Amniotic stem cell (primary cell): ENCODE measurements at places on chromosomes 5 and 9.

GRCh38 chr5:178074266-178074952 lies 38.9 kb upstream of the N4BP3 start:
- DNase-seq, result no peak

GRCh38 chr5:56170557-56170956 lies 62.6 kb downstream of the ANKRD55 start:
- no peak for DNase-seq

DNA sequence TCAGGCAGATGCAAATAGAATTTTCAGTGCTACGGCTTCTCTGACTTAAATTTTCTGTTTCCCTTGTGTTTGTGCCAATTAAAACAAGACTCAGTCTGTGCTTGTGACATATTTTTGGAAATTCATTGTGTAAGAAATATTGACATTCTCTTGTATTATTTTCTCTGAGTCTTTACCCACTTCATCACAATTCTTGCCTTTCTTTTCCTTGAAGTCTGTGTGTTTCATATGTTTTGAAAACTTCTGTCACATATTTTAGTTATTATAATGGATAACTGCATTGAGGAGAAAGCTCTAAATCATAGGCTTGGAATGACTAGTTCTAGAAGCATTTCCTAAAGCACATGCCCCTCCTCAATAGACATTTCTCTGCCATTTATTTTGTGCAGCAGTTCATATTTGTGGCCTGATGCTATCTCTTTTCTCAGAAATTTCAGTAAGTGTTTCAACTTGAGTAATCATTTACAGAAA lies 206.6 kb downstream of the PALM2AKAP2 start:
- DNase-seq, result peak; percentile 80

- no peak for DNase-seq
These were observed 592.5 kb upstream of the CLINT1 start for GRCh38 chr5:158451203-158451992.

GRCh38 chr9:13410566-13411031 lies 131.1 kb upstream of the MPDZ start:
- DNase-seq, result no peak

- DNase-seq, result no peak
These were observed 128.8 kb upstream of the RAD23B start for GRCh38 chr9:107154291-107154690.

GRCh38 chr9:79801459-79801858 lies 229.7 kb downstream of the TLE4 start:
- DNase-seq, result no peak

DNA sequence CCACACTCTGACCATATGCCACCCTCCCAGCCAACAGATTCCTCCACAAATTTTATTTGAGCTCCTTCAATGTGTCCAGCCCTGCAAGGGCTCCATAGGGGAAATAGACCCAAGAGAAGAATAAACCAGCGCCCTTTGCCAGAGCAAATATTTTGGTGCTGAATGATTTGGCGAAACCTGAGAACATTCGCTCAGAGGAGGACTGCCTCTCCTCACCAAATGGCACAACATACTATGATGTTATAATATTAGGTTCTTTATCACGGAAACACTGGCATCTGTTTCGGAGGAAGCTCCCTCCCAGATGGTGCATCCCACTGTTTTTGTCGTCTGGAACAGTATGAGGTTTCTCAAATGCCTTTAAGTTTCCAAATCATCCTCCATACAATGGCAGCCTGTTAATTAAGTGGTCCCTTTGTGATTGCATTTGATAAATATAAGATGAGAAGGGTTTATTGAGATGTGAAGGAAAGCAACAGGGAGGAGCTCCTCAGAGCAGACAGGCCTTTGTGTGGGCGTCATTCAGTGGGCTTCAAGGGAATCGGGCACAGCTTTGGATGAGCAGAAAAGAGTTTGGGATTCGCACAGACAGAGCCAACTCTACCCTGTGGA lies 139.1 kb upstream of the ADRA1B start:
- DNase-seq, result no peak

GRCh38 chr5:79793304-79793703 lies 103.7 kb downstream of the CMYA5 start:
- no peak for DNase-seq

GRCh38 chr9:107862323-107862722 lies 372.8 kb upstream of the KLF4 start:
- DNase-seq, result no peak

DNA sequence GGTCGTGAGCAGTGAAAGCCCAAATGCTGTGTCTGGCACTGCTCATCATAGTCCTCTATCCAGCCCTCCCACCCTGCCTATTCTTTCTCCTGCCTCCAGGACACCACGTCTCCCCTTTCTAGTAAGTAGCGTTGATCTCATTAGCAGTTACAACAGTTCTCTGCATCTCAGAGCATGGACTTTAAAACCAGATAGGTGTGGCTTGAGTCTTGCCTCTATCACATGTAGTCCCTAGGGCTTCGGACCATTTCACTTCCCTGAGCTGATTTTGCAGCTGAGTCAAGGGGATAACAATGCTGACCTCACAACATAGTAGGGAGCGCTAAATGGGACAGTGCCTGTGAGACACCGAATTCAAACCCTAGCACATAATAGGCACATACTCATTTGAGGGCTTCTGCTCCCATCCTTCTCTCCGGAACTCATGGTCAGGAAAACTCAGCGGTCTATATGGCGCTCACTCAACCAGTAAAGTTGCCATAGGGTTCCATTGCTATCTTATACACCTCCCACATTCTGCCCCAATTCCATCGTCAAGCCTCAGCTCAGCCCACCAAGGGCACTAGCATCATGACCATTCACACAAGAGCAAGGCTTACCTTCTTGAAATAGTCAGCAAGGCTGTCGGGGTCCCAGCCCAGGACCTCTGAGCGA lies 515 bp downstream of the LCP2 start:
- no peak for DNase-seq

- DNase-seq, result no peak
These were observed 121.2 kb upstream of the MAP1B start for GRCh38 chr5:71986101-71986500.

DNA sequence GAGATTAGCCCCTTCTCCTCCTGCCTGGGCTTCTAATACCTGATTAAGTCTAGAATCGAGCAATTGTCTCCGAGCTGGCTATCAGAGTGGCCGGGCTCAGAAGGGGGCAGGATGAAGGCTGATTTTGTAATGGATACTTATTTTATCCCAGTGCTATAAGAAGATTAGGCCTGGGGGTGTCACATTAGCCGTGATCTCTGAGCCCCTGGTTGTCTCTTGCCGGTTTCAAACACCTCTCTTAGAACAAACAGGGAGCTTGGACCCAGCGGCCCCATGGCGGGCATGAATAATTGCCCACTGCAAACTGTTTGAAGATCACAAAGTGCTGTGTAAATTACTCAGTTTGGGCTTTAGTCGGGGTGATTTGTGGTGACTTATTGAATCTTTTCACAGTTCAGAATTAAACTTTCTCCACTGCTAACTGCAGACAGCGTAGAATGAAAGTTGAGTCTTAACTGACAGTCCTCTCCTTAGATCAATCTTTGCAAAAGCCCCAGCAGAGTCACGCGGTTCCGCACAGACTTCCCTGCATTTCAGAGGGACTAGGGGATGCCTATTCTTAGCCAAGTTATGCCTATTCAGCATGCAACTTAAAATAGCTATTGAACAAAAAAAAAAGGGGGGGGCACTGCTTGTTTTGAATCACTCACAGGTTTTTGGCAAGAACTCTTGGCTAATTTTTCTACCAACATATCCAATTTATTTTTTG lies 200.6 kb upstream of the IRX1 start:
- no peak for DNase-seq

DNA sequence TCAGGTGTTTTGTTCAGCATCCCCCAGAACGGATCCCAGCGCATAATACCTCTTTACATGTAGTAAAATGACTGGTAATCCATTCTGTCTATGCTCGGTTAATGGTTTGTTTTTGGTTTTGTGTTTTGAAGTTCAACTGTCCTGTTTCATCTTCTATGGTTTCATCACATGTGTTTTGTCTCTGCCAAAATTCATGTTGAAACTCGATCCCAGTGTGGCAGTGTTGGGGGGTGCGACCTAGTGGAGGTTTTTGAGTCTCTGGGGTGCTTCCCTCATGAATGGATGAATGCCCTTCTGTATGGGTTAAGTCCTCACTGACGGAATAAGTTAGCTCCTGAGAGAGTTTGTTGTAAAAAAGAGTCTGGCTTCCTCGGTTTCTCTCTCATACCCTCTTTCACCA lies 317.4 kb downstream of the KDM4C start:
- DNase-seq, result no peak

DNA sequence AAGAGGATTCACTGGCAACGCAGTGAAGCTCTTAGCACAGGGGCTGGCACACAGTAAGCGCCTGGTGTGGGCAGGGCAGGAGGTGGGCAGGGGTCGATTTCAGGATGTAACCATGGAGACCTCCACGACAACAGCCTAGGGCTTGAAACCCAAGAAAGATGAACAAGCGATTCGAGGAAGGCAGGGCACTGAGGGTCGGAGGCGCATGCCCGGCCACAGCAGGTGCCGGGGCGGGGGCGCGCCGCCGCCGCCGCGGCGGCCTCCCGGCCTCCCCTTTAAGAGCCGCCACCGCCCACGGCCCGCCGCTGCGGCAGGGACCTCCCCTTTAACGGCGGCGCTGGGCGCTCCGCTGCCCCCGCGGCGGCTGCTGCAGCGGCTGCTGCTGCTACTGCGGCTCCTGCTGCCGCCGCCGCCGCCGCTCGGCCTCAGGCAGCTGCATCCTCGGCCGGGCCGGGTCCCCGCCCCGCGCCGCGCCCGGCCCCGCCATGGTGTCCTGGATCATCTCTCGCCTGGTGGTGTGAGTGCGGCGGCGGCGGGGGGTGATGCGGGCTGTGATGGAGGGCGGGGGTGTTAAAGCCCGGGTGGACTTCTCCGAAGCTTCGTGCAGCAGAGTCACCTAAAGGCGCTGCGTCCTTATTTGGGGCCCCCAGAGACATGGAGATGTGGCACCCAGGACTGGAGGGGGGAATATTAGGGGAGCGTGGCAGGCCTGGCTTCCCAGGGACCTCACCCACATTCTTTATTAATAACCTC lies at the start of gene REEP2:
Gene REEP2 (plus strand): TSS at position 334 of the 753 bp plus-strand sequence. CDS start 152 bp downstream, at position 486.
- no peak for DNase-seq

DNA sequence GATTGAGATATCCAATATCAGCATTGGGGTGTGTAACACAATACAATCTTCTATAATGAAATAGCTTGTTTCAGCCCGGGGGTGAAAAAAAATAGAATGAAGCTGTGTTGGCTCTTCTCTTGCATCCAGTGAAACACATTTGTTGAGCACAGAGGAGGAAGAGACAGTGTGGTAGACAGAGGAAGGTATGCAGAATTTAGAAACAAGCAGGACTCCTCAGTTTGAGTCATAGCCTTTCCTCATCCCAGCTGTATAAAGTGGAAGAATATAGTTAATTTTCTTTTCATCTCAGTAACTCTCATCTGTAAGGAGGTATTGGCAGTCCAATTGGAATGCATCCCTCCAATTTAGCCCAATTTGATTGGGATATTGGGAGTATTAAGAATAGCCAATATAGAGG lies 302.2 kb upstream of the VLDLR start:
- DNase-seq, result no peak

- DNase-seq, result no peak
These were observed 93.6 kb downstream of the NR3C1 start for GRCh38 chr5:143309661-143310431.

GRCh38 chr5:87081511-87082372 lies 185.9 kb upstream of the RASA1 start:
- no peak for DNase-seq

DNA sequence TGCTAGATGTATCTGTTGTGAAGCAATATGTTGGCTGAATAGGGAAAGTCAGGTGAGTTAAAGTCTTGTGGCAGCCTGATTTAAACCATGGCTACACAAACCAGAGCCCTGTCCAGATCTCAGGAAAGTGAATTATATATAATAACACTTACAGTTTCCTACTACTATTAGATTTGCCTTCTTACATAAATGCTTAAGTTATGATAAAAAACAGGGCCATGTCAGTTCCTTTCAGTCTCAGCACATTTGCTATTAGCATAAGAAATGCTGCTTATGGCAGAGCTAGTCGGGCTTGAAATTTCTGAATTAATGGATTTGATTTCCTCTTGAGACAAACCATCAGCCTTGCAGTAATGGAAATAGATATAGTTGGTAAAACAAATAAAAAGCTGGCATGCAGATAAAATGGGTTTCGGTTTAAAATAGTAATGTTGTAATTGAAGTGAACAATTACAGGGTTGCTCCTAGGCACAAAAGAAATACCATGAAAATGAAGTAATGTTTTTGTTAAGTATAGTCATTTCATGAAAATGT lies 664.2 kb upstream of the ZNF608 start:
- no peak for DNase-seq
